T1000 (cell line): ENCODE measurements at places on chromosomes 1 and 21.
A peak's percentile ranks its signal among the peaks of the same experiment; 100 is the strongest.

DNA sequence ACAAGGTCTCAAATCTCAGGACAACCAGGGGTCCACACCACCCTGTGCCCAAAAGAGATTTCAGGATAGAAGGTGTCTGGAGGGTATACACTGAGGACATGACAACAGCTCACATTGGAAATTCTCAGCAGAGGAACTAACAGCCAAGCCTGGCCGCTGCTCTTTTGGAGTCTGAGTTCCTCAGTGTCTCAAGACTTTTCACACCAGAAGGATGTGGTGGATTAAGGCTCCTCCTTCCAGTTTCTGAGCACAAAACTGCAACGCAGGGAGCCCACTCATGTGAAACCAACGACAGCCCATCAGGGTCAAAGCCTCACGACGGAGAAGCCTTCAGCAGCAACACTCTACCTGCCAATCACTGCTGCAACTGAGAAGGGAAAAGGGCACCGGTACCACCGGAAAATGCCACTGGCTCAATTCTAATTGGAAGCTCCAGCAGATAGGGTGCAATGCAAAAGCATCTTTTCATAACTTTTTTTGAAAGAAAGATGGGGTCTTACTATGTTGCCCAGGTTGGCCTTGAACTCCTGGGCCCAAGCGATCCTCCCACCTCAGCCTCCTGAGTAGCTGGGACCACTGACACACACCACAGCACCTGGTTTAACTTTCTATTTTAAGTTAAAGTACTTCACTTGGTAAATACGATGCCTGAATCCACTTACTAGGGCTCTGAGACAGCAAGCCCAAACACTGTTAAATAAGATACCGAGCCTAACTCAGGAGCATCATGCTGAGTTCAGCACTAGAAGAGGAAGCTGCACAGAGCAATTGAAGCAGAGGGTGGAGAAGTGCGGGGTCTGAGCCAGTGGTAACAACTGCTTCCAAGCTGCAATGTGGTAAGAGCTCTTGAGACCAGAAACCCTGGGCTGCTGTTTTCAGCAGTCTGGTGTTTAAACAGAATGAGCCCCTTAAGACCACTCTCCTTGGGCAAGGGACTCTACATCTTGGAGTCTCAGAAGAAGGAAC, 7.8 kb downstream of the CAPZB start:
- DNase-seq, result no peak

DNA sequence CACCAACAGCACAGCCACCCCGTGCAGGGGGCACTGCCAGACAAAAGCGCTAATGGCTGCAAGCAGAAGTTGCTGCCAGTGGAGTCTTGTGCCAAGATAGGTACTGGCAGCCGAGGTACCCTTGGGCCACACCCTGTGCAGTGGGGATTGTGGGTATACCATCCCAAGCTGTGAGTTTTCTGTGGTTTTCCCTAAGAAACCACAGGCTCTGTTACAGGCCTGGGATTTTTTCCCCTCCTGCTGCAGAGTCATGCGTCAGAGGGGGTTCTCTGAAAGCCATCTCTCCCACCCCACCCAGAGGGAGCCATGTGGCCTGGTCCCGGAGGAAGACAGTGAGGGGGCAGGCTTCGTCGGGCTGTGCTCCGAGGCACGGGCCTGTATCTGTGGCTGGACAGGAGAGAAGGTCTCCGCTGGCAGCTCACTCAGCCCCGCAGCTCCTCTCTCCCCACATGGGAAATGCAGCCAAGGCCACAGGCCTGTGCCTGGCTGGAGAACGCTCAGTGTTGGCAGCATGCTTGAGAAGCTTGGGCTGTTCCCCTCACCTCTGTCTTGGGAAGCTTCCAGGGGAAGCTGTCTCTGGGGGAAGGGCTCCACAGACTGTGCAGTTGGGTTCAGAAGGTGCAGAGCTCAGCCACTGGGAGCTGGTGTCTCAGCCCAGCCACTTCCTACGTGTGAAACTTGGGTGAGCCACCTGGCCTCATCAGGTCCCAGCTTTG, 42.5 kb downstream of the NEK2 start:
- DNase-seq, result peak; percentile 53

DNA sequence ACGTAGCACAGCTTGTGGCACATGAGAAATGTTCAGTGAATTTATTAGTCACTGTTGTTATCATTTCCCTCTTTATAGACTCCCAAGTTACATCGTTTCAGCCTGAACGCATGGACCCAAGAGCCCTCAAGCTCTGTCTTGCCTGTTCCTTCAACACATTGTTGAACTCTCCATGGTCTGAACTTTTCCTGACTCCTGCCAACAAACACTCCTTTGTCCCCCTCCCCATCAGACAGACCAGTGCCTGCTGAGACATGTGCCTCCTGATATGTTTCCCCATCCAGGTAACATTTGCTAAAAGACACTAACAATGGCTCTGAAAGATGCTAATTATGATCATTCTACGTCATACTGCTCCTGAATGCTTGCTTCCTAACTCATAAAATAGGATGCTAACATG, 108.7 kb upstream of the NFIA start:
- DNase-seq, result no peak

- no peak for DNase-seq
Observed at GRCh38 chr1:35691080-35691479, 27.6 kb downstream of the C1orf216 start.

- no peak for DNase-seq
Observed at GRCh38 chr1:60747353-60747752, 335.0 kb upstream of the NFIA start.

- DNase-seq, result no peak
Observed at GRCh38 chr1:93463960-93464359, 16.0 kb downstream of the FNBP1L start.

GRCh38 chr1:26032656-26033357, 11.2 kb downstream of the EXTL1 start:
- DNase-seq, result no peak

GRCh38 chr21:44885615-44886014, 12.1 kb upstream of the PTTG1IP start:
- no peak for DNase-seq

- no peak for DNase-seq
Observed at GRCh38 chr1:181910905-181911304, 150.6 kb downstream of the ZNF648 start.

DNA sequence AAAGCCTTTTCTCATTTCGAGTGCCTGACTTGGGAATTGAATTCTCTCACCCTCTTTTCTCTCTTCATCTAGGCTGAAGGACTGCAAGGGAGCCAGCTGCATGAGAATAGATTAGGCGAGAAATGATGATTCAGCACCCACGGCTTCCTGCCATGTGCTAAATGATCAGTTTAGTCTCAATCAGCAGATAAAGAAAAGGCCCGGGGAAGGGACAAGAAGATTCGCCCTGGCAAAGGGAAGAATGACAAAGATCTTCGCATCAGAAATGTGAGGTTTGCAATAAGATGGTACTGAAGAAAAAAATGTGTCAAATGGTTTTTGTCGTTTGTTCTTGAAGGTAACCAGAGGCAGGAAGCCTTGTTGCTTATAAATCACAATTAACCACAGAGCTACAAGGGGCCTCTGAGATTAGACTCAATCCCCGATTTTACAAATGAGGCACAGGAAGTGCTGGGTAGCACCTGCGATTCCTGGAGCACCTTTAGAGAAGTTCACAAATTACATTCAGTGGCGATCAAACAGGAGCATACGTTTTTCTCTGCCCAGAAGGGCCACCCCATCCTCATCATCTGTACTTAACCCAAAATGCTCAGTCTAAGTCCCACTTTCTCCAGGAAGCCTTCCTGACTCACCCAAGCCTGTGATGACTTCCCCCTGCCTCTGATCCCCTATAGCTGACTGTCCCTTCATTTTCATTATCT, 183.4 kb downstream of the ZNF281 start:
- no peak for DNase-seq

- no peak for DNase-seq
Observed at GRCh38 chr1:227390525-227390924, 72.2 kb upstream of the CDC42BPA start.

GRCh38 chr21:42277593-42277992, 37.6 kb downstream of the TFF3 start:
- no peak for DNase-seq

DNA sequence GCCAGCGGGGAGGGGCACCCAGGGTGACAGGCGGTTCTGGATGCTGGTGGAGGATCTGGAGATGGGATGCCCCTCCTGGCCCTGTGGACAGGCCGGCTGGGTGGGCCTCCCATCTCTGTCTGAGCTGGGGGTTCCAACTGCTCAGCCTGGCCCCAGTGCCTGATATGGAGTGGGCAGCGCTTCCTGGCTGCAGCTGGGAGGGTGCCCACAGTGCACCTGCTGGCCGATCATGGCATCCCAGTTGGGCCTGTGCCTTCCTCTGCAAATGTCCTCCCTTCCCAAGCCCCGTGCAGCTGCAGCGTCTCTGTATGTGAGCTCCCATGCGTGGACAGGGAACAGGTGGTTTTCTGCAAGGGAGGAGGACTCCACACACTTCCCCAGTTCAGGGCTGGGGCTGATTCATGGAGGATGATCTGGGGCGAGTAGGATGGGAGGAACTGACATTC, 2.1 kb downstream of the PFKL start:
- no peak for DNase-seq

DNA sequence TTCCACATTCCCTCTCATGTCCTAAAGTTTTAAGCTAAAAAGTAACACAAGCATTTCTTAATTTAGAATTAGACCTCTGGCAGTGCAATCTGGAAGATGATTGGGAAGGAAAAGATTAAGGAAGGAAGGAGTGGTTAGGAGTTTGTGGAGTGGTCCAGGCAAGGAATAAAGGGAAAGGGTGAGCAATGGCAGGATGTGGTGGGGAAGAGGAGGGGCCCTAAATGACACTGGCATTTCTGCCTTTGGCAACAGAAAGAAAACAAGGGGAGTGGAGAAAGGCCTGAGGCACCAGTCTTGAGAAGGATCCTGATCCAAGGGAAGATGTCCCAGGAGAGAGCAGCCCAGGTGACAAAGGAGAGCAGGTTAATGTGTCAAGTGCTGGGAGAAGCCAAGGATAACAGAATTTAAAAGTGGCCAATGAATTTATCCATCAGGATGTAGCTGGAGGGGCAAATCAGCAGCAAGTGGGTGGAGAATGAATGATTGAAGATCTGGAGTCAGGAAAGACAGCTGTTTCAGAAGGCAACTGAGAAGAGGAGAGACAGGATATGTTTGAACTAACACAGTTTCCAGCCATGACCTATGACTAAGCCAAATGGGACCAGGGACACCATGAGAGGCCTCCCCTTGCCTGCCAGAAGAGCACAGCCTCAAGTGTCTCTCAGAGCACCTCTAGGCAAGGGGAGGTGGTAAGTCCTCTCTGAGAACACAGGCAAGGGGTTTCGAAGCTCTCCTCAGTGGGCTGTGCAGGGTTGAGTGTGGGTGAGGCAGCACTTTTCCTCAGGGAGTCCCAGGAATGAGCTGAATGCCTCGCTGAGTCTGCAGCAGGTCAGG, 20.9 kb upstream of the LY9 start:
- DNase-seq, result no peak

DNA sequence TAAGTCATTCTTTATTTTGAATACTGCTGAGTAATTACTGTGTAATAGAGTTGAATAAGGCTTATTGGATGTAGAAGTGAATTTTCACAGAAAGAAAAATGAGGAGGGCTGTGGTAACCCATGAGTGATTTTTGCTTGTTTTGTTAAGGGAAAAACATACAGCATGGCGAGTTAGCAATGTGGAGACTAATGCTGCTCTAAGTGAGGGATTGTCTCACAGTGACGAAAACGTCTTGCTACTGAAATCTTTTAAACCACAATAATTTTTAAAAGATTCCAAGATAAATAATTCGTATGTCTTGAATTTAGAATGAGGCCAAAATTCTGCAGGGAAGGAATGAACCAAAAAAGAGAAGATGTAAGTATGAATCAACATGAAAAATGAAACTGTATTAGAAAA, 16.2 kb upstream of the PLA2G4A start:
- no peak for DNase-seq

- no peak for DNase-seq
Observed at GRCh38 chr1:245926888-245927287, 580.2 kb downstream of the SMYD3 start.

- DNase-seq, result no peak
Observed at GRCh38 chr1:228037401-228038386, 30.9 kb downstream of the WNT3A start.

GRCh38 chr1:172135076-172135672, 285.3 kb upstream of the C1orf105 start:
- DNase-seq, result no peak

GRCh38 chr1:208180421-208180820, 63.8 kb downstream of the PLXNA2 start:
- no peak for DNase-seq

DNA sequence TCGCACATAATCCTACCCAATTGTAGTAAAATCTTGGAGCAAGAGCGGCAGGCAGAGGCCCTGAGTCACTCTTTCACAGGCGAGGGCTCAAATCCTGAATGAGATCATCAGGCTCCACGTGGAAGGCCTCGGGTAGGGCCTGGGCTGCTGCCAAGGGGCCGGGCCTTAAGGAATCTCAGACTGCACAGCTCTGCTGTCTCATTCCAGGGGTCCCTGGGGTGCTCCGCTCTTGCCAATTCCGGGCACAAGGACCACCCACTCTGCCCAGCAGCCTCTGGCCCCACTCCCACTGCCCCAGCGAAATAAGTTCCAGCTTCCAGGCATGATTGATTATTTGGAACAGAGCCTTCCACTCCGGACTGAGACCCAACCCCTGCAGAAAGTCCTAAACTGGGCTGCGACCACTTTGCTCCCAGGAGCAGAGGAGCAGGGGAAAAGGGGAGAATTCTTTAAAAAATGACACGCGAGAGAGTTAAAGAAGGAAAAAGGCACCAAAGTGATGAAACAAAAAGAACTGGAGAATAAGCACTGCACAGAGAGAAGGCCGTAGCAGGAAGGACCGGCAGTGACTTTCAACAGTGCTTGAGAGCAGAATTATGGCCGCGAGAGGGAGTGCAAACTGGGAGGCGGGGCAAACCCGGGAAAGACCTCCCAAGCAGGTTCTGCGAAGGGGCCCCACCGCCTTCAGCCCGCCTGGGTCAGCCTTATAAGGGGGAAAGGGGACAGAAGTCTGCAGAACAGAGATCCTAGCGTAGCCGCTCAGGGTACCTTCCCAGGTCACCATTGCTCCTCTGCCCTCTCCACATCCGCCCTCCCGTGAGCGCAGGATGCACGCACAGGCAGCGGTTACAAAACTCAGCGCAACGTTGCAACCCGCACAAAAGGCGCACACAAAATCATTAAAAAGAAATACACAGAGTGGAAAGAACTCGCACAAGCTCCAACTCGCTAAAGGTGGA, 2.0 kb downstream of the ADAMTS1 start:
- peak; percentile 85 for DNase-seq

GRCh38 chr21:26157801-26158200, 12.8 kb downstream of the APP start:
- DNase-seq, result no peak

GRCh38 chr1:78274814-78275213, 216.0 kb upstream of the PTGFR start:
- no peak for DNase-seq

GRCh38 chr1:172431204-172431603, 10.7 kb downstream of the C1orf105 start:
- DNase-seq, result no peak

DNA sequence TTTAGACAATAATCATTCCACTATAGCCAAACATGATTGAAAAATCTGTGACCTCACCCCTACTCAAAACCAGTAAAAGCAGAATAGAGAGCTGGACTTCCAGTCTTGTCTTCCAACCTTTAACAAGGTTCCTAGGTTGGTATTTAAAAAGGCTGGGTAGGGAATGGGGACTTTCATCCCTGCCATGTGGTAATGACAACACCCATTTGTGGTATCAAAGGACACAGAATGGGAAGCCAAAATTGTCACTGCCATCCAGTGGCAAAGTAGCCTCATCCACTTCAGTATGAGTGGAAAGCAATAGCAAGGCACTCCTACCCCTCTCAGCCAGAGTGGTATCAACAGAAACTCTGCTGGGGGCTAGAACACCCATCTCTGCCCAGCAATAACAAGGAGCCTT, 33.9 kb downstream of the UCHL5 start:
- no peak for DNase-seq

- no peak for DNase-seq
Observed at GRCh38 chr1:117237726-117238381, 27.1 kb upstream of the VTCN1 start.
